ENCODE measurements at places on chromosomes 11 and 22.
A peak's percentile ranks its signal among the peaks of the same experiment; 100 is the strongest.

- DNase-seq, result no peak
These were observed 366.2 kb upstream of the CCDC179 start for GRCh38 chr11:23226331-23227077.

DNA sequence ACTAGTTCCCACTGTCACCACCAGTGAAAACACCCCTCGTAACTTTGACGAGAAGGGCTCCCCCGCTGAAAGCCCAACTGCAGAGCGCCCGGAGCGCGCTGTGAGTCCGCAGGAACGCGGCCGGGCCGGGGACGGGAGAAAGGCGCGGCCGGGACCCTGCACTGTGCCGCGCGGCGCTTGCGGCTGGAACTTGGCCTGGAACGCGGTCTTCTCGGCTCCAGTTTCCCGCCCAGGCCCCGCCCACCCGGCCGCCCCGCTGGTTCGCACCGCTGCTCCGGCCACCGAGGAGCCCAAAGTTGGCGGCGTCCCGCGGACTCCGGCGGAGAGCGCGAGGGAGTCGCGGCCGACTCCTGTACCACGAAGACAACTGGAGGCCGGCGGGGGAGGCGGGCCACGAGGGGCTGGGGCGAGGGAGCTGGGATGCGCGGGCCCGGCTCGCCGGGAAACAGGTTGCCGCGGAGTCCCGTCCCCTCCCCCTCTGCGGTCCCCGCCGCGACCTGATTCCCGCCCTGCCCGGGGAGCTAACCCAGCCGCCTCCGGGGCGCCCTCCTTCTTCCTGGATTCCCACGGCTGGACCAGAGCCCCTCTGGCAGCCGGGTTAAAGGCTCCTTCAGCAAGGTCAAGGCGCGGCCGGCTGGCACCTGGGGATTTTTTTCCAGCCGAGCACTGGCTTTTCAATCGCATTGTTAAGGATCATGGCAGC lies 3.4 kb downstream of the TENM4 start:
- no peak for DNase-seq

GRCh38 chr11:36191941-36192340 lies 97.3 kb downstream of the COMMD9 start:
- peak; percentile 30 for DNase-seq

GRCh38 chr11:104688731-104689130 lies 209.5 kb downstream of the CASP12 start:
- no peak for DNase-seq

GRCh38 chr22:47209040-47209514 lies 446.6 kb downstream of the TBC1D22A start:
- DNase-seq, result no peak

- DNase-seq, result no peak
These were observed 19.2 kb downstream of the PIM3 start for GRCh38 chr22:49979587-49980264.

- DNase-seq, result no peak
These were observed 52.9 kb downstream of the TIMP3 start for GRCh38 chr22:32854351-32854804.

GRCh38 chr11:97973352-97973857 lies 1047.3 kb upstream of the CNTN5 start:
- DNase-seq, result no peak

GRCh38 chr22:38845004-38845740 lies 1.3 kb upstream of the NPTXR start:
- no peak for DNase-seq

- no peak for DNase-seq
These were observed 90.0 kb downstream of the ARHGAP42 start for GRCh38 chr11:100777103-100777502.

DNA sequence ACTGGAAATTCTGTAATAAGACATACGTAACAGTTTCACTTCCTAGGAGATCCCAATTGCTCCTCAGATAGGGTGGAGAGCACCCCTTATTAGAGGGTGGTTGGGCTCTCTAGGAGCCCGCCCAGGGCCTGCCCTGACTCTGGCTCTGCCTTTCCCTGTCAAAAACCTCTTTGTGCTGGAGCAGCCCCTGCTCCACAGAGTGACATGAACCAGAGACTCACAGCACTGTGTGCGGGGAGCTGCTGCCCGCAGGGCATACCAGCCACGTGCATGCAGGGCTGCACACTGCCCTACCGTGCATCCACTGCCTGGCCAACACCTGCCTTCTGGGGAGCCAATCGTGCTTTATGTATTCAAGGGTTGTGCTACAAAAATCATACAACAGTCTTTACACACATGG lies 24.3 kb downstream of the KCNQ1OT1 start:
- peak; percentile 39 for DNase-seq

- no peak for DNase-seq
These were observed 14.2 kb upstream of the CCDC89 start for GRCh38 chr11:85699957-85700741.

DNA sequence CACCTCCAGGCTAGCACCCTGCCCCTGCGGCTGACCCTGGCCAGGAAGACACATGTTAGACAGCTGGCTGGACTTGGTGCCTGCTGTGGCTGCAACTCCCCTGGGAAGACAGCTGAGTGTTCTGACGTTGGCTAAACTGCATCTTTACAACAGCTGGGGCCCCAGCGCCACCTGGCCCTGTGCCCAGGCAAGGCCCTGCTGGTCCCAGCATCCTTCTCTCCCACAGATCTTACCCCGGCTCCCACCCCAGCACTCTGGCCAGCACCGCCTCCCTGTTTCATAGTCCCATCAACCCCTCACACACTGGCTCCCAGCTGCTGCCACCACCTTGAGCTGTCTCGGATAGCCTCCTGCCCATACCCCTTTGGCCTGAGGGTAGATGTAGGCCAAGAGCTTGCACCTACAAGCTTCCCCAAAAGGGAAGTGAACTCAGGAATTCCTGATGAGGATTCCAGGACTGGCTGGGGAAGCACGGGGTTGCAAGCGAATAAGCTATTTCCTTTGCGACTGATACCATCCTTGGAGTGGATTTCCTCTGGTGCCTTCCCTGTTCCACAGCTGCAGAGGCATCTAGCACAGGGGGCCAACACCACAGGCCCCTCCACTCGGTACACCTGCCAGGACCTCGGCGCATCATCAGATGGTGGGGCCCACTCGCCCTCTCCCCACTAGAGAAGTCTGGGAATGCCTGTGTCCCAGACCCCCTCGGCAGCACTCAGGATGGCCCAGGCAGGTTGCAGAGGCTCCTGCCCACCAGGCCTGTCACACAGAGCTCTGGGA lies 28.5 kb downstream of the RSPH14 start:
- no peak for DNase-seq

- no peak for DNase-seq
These were observed 6.7 kb upstream of the SLC6A5 start for GRCh38 chr11:20592741-20593140.

DNA sequence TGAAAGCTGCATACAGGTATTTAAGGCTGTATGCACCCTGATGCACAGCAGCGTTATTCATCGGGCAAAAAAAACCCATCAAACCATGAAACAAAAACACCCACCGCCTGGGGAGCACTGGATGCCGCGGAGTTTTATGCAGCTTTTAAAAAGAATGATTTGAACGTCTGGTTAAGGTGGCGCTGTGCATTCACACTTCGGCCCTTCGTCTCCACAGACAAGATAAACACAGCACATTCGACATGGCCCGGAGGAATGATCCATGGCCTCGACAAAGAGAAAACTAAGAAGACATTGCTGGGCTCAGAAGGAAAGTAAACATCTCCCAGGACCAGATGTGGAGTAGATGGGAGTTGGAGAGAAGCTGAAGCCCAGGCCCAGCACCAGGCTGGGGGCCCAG lies 40.8 kb upstream of the GAL start:
- no peak for DNase-seq

DNA sequence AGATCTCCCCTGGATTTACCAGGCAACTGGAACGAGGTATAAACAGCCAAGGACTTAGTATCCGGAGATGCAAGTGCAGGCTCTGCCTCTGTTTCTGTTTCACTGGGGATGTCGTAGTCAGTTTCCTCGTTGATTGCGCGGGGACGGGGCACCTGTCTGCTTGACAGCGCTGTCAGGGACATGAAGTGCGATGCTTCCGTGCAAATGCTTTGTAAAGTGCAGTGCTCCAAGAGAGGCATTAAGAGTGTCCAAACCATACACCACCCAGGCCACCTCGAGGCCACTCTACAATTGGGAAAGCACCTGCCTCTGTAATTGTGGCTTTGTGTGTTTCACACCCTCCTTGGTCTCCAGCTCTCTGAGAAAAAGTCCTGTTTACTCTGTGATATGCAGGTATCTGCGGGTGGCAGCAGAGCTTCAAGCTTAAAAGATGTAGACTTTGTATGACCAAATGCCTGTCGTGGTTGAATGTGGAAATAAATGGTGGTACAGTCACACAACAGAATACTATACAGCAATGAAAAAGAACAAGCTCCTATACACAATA lies 18.6 kb upstream of the CD5 start:
- no peak for DNase-seq

DNA sequence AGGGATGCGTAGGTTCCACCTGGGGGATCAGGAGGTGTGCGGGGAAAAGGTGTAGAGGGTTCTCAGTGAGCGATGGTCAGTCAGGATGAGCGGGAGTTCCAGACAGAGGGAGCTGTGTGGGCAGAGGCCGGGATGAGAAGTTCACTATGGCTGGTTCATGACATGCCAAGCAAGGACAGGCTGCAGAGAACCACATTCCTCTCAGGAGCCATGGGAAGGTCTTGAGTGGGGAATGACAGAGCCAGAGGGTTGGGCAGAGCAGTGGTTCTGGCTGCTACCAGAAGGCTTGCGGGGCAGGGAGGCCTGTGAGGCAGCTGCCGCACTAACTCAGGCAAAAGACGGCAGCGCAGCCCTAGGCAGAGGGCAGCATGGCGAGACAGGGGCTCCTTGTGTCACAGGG lies 66.1 kb downstream of the SCUBE1 start:
- no peak for DNase-seq

DNA sequence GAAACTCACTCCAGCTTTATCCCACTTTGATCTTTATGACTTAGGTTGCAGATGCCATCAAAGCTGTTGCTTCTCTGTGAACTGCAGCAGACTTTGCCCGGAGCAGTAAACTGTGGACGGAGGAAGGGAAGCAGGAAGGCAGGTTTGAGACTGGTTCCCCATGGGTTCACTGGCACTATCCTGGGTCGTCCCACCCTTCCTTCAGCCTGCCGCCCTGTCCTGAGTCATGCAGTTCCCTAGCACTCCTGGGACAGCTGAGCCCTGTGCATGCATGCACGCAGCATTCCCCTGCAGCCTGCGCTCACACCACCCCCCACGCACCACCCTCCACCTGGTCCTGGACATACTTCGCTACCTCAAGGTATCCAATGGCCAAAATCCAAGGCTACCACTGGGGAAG lies 23.5 kb upstream of the P2RY2 start:
- no peak for DNase-seq

- no peak for DNase-seq
These were observed 43.9 kb downstream of the ELFN2 start for GRCh38 chr22:37383341-37383740.

- DNase-seq, result no peak
These were observed 2.0 kb upstream of the KRTAP5-6 start for GRCh38 chr11:1694846-1695547.

DNA sequence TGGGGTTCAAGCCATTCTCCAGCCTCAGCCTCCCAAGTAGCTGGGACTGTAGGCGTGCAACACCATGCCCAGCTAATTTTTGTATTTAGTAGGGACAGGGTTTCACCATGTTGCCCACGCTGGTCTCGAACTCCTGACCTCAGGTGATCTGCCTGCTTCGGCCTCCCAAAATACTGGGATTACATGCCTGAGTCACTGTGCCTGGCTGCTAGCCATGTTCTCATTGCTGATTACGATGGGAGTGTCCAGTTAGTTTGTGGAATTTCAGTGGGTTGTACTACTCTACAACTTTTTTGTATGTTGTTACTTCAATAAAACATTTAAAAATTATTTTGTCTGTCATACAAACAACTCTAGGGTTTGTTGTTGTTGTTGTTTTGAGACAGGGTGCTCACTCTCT lies 4.8 kb upstream of the VPS11 start:
- no peak for DNase-seq

GRCh38 chr11:7573193-7573557 lies 59.4 kb downstream of the PPFIBP2 start:
- no peak for DNase-seq

DNA sequence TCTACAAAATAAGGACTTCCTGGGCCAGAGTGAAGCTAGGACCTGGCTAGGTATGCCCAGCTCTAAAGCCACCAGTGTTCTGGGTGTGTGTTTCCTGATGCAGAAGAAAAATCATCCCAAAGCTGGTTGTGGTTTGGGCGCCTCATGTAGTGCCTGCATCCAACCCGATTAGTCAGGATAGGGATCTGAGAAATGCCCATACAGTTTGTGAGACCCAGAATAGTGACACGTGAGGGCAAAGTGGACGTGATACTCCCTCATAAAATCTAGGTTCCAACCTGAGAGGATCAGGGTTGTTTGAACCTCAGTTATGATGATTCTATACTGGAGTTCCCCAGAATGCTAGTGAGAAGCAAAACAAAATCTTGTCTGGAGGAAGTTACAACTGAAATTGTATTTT lies 238.4 kb downstream of the TBC1D22A start:
- no peak for DNase-seq

Data from SJSA1 (cell line).